Suppressor macrophage treated with lipopolysaccharide for 4 hours (primary cell): ENCODE measurements at places on chromosomes 3 and 15.

DNA sequence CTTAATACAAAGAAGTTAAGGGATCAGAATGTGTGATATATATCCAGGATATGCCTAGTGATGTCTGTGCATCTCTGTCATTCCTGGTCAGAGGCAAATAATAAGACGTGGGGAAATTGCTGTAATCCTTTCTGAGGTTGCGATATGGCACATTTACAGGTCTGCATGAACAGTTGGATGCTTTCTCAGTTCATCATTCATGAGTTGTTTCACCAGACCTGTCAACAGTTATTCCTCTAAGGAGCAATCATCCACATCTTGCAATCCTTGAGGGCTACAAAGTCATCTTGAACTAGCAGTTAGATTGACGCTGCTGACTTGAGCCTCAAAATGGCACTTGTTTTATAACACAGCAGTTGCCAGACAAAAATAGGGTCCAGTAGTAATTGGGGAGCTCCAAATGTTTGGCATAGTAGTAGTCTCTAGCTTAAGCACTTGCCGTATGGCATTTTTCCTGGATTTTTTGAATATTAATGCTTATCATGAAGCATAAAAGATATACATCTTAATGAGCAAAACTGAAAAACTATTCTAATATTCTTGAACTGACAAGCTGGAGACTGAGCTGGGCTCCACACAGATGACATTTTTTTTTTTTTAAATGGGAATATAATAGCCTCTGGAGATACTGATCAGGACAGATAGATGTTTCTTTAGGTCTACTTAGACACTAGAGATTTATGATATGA lies 761.7 kb downstream of the VGLL3 start:
- no peak for DNase-seq

- DNase-seq: no peak
Observed at GRCh38 chr3:72995337-72995736, 1.3 kb upstream of the PPP4R2 start.

- DNase-seq: no peak
Observed at GRCh38 chr3:58581328-58582091, 4.3 kb upstream of the FAM107A start.

- no peak for DNase-seq
Observed at GRCh38 chr15:64166102-64166890, 3.5 kb upstream of the PPIB start.

DNA sequence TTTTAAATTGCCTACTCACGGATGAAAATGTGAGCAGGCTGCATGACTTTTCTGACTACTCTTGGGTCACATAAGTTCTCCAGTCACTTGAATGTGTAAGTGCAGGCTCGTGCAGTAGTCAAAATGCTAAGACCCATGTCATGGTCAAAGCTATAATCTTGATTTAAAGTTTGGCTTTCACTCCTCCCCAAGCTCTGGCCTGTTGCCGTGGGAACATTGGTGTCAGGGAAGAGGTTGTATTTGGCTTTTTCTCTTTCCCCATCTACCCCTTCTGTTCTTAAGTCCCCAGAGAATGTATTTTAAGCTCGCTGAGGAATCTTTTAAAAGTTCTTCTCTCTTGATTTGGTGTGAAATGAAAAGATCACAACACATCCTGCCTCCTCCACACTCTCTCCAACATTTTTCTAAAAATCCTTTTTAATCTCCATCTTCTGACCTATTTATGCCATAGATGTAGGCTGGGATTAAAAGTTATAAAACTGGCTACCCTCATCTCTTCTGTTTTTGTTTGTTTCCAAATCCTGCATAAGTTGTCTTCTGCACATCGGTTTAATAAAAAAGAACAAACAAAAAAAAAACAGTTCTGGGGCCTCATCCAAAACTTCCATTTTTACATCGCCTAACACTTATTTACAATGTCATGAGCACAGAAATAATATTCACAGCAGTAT lies 61.4 kb upstream of the ADAMTSL3 start:
- DNase-seq: no peak
